ENCODE measurements at places on chromosomes 1 and 21.

DNA sequence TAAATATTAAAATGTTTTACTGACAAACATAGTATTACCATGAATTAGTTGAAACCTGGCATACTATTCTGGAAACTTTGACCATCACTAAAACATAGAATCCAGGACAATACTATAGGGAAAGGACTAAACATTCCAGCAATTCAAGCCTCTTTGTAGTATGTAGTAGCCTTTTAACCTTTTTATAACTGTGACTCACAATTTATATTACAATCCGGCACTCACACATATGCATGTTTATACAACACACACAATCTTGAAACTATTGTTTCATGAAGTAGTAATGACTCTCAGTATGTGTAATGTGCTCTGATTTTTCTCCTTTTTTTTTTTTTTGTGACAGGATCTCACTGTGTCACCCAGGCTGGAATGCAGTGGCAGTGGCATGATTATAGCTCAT is 64.3 kb downstream of the ANKRD13C start:
- no peak for DNase-seq

GRCh38 chr1:156602557-156602993 is 1.3 kb upstream of the GPATCH4 start:
- no peak for DNase-seq

- no peak for DNase-seq
Measured at GRCh38 chr1:219331424-219331823, 157.7 kb downstream of the LYPLAL1 start.

DNA sequence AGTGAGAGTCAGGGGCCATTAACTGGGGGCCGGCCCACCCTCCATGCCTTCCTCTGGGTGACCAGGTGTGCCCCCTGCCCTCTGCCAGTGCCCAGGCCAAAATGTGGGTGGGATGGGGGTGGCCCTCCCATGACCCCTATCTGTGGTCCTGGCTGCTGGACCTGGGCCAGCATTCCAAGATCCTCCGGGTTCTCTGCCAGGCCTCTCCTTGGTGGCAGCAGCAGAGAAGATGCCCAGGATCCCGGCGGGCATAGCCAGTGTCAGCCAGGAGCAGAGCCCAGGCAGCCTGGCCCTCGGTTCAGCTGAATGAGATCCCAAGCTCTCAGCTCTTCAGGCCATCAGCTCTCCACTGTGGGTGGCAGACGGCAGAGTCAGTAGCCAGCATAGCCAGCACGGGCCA is 31.3 kb upstream of the ACTRT2 start:
- DNase-seq = no peak
